Effector CD4-positive, alpha-beta T cell (primary cell): ENCODE measurements at places on chromosomes 4 and X.

- DNase-seq: no peak
Measured at GRCh38 chr4:7442574-7443162, 7.9 kb upstream of the PSAPL1 start.

DNA sequence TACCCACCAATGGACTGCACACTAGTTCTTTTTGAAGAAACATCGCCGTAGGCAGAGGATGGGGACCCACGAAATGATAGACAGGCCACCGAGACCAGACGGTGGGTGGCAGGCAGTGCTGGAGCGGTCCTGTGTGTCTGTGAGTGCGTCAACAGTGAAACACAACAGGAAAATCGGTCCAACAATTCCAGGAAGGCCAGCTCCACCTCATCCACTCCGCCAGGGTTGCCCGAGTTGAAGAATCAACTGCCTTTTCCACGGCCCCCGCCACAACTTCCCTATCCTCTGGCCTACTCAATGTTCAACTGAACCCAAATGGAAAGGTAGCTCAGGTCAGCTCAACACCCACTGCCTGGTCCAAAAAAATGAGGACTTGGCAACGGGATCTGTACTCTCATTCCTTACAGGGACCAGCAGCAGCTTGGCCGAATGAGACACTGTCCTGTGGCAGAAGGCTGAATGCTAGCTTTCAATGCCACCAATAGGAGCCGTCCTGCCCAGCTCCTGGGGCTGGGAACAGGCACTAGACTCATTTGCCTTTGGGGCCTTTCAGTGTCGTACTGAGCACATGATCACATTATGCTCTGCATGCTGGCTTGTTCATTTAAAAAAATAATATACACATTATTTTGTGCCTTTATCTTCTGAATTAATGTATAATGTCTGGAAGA lies 43.5 kb downstream of the MID1 start:
- DNase-seq: no peak

DNA sequence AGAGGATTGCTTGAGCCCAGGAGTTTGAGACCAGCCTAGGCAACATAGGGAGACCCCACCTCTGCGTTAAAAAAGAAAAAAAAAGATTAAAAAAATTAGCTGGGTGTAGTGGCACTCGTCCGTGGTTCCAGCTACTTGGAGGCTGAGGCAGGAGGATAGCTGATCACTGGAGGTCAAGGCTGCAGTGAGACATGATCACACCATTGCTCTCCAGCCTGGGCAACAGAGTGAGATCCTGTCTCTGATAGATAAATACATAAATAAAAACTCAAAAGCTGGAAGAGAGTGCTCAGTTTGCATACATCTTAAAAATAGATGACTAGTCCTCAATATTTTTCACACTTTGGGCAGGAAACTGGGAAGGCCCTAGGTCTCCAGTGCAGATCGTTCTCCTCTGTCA lies 54.1 kb downstream of the TMEM131L start:
- no peak for DNase-seq

DNA sequence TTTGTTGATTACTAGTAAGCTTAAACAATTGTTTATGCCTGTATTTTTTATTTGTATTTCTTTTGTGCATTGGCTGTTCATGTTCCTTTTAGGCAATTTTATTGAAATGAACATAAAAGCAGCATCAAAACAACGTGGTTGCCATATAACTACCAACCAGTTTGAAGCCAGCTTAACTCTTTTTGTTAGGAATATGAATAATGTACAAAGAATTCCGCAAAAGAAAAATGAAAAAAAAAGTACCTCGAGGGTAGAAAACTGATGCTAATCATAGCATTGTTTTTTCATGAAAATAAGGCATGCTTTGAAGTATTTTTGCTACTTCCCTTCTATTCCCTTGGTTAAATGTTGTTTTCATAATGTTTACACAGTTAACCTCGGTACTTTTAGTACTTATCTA lies 1024.0 kb upstream of the SLIT2 start:
- no peak for DNase-seq
